ENCODE measurements at places on chromosomes 7 and 10. TPM values are rescaled to one million over a fixed set of nuclear protein-coding genes. Genes with fewer than 3 reads are reported as not detected.
A peak's percentile ranks its signal among the peaks of the same experiment; 100 is the strongest.

DNA sequence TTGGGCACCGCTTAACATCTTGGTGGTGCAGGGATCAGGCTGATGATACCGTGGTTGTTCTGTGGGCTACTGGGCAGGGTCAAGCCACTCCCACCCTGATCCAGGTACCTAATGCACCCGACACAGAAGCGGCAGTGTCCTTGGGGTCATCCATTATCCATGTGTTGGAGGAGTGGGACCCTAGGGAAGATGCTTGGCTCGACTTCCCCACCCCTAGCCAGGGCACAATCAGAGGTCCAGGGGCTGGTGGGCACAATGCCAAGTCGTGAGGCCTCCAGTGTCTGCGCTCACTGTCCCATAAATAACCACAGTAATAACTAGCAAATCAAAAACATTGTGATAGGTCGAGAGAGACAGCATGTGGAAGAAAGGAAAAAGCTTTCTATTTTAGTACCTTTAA is 37.7 kb downstream of the HTRA1 start:
- DNase-seq: no peak

DNA sequence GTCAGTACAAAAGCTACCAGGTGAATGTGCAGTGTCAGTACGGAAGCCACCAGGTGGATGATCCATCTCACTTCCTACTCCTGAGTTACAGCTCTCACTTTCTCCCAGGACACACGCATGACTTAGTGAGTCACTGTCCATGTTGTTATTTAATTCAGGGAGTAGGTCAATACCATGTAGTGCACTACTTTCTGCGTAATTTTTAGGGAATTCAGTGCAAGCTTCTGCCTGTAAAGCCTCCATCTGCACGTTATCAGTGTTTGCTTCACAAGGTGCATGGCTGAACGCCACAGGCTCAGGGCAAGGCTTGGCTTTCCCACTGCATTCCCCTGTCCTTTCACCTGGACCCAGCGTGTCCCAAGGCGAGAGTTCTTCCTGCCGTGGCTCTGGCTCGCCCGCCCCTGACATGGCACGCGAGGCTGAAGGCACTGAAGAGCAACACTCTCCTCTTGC is 59.5 kb downstream of the LARP4B start:
- peak; percentile 65 for DNase-seq

- peak; percentile 21 for DNase-seq
These were observed 713 bp upstream of the GRIFIN start for GRCh38 chr7:2476776-2477446.

GRCh38 chr7:104033837-104034236 is 44.4 kb upstream of the RELN start:
- no peak for DNase-seq

The HMX2 gene
- total RNA-seq: not detected

GRCh38 chr10:79236433-79236765 is 110.9 kb upstream of the PPIF start:
- no peak for DNase-seq

DNA sequence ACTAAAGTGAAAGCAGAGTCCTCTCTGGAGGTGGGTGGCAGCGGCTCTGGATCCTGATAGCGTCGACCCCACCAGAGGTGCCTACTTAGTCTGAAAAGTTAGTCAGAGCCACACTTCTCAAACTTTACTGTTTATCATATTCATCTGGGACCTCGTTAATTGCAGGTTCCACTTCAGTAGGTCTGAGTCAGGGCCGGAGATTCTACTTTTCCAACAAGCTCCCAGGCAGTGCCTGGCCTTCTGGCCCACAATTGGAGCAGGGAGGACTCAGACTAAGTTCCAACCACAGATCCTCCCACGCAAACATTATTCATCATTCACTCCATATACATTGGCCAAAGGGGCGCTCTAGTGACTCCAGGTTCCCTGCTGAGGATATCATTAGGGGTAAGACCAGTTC is 78.1 kb downstream of the VSTM4 start:
- DNase-seq: no peak

GRCh38 chr10:125999694-126000093 is 103.3 kb downstream of the FANK1 start:
- DNase-seq: no peak

DNA sequence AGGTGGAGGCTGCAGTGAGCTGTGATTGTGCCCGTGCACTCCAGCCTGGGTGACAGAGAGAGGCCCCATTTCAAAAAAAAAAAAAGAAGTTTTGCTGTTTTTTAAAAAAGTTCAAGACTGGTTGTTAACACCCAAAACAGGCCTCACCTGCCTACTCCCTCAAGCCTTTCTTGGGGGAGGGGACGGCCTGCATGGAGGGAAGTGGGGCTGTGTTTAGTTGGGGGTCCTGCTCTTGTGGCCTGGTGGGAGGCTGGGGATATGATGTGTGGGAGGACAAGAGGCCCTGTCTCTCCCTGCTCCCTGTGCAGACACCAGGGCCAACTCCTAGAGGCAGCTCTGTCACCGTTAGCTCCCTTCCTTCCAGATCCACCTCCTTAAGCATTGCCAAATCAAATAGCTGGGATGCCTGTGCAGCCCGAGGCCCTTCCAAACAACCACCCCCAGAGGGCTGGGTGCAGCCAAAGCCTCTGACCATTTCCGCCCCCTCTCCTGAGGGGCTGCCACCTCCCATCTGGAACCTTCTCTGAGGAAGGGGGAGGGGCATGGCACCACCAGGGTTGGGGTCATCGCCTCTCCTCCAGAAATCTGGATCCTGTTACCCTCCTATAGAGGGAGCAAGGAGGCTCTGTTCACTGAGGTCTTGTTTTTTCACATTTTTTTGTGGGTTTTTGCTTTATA is 32.9 kb upstream of the ANKRD2 start:
- no peak for DNase-seq

DNA sequence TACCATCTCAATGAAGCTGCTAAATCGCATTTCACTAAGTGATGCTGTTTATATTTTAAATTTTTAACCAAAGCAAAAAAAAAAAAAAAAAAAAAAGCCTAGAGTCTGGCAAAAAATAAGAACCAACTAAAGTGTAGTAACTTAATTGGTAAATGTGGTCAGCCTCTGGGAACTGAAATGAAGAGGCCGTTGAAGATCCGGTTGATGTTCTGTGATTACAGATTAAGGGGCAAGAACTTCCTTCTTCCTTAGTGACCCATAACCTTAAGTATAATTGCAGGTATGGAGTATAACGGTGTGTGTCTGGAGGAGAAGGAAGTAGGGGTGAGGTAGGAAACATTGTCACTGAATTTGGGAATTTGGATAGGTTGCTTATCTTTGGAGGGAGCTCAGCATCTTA is 7.7 kb upstream of the SRGN start:
- DNase-seq: no peak

- no peak for DNase-seq
These were observed 108.3 kb downstream of the AHR start for GRCh38 chr7:17406738-17407137.

GRCh38 chr7:40682696-40683095 is 547.9 kb downstream of the SUGCT start:
- DNase-seq: no peak

- no peak for DNase-seq
These were observed 82.6 kb upstream of the GLI3 start for GRCh38 chr7:42319631-42320030.

DNA sequence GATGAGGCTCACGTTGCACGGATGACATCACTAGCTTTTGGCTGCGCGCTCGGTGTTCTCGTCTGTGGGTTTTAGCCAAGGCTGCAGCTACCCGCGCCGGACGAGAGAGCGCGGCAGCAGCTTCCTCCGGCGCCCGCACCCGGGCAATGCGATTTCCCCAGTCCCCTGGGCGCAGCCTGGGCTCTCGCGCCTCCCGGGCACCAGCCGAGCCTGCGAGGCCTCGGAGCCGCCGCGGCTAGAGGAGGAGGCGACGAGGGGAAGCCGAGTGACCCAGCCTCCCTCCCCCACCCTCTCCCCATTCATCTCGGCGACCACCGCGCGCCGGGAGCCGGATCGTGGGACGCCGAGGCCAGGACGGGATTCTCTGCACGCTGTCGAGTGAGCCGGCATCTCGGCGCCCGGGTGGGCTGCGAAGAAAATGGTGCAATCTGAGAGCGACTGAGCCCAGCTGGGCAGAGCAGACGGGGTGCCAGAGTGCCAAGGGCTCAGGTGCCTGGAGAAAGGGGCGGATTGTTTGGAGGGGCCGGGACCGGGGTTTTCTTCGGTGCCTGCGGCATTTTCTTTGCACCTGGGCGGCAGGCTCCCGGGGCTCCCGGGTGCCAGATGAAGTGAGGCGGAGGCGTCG is 1.2 kb upstream of the TMEM178B start:
- no peak for DNase-seq

- DNase-seq: no peak
These were observed 32.1 kb upstream of the GNA12 start for GRCh38 chr7:2876031-2876731.

- DNase-seq: no peak
These were observed 5.4 kb downstream of the POP7 start for GRCh38 chr7:100711369-100711768.

DNA sequence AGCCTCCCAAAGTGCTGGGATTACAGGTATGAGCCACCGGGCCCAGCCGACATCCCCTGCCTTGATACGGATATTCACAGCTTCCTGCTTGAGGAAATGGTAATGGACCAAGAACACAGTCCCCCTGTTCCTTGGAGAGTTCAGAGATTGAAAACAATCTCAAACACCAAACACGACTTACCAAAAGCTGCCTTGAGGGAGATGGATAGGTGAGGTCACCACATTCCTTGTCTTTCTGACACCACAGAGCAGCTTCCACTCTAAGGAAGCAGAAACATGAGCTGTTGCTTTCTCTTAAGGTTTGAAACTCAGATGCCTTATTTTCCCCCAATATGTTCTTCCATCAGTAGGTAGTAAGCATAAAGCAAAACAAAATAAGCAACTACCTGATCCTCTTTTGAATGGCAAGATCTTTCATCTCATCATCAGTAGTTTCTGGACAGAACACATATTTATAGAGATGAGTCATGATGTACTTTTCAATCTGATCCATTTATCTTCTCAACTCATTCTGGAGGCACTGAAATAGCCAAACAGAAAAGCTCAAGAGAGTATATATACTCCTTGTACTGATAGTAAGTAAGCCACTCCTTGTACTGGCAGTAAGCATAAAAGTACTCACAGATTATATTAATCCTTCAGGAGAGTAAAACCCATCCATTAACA is 199.1 kb upstream of the KCTD7 start:
- no peak for DNase-seq

Data from stomach (tissue), 19 donors.